Naive thymus-derived CD4-positive, alpha-beta T cell (primary cell): ENCODE measurements at places on chromosomes 3 and 15.
A peak's percentile ranks its signal among the peaks of the same experiment; 100 is the strongest.

- DNase-seq, result no peak
Observed at GRCh38 chr3:196186651-196187573, 24.3 kb downstream of the ZDHHC19 start.

- DNase-seq, result no peak
Observed at GRCh38 chr3:160811237-160811548, 55.2 kb downstream of the PPM1L start.

DNA sequence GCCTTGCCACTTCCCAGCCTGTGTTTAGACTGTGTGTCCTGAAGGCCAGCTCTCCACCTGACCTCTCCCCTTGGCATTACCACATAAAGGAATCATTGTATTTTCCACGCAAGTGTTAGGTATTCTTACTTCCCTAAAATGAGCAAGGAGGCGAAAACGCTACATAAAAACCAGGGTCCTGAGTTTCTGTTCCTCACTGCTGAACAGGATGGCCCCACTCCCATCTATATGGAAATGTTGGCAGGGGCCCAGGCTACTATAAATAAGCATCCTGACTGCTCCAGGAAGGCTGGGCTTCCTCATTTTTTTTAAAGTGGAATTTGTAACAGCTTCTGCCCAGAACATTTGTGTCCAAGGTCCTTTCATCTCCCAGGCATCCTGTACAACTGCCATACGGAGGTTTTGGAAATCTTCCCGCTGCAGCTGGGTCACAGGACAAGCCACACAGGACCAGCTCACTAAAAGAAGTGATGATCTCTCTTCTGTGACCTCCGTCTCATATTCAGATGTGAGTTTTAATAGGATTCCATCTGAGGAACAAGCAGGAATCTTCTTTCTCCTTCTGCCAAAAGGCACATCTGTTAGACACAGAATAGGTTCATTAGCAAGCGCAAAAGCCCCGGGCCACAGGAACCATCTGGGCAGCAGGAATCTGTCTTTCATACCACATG is 56.4 kb upstream of the LIMD1 start:
- no peak for DNase-seq

- DNase-seq, result no peak
Observed at GRCh38 chr15:40938536-40938870, 9.4 kb downstream of the DLL4 start.

DNA sequence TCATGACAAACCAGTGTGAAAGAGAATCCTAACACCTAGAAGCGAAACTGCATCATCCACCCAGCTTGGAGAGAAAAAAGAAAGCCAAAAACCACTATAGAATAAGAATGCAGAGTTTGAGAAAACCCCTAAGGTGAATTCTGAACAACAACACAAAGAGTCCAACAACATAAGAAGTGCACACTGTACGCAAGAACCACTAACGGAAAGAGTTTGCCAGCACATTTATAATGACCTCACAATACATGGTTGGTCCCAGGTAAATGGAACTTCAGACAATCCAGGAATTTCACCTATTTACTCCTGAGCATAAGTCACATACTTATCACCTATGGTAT is 128.3 kb upstream of the BHLHE40 start:
- DNase-seq, result peak; percentile 64
